ENCODE measurements at places on chromosomes 4 and X.

DNA sequence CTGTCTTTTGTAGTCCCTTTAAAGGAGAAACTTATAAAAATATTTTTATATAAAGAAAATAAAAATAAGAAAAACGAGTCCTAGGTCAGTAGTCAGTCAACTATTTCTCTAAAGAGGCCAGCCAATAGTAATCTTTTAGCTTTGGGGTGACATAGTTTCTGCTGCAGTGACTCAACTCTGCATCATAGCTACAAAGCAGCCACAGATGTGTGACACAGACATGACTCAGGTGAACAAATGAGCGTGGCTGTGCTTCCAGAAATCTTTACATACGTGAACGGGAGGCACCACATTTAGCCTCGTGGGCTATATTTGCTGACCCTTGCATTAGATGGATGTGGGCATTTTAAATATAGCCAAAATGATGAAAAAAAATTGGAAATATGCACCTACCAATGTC is 1862.5 kb upstream of the TENM3 start:
- no peak for DNase-seq

DNA sequence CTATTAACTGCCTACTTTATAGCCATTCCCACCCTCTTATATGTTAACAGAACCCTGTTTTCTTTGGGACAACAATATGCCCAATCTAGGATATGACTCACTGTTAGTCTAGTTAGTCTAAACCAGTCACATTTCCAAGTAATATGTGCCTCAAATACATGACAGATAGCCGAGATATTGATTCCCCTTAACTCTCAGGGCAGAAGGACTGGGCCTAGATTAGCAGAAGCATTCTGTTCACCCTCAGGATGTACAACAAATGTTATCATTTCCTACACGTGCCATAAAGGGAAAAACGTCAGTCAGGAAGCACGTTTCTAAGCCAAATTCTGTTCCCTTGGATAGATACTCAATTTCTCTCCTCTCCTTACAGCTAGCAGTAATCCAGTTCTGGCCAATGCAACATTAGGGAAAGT is 114.1 kb downstream of the SLC10A7 start:
- DNase-seq = no peak

DNA sequence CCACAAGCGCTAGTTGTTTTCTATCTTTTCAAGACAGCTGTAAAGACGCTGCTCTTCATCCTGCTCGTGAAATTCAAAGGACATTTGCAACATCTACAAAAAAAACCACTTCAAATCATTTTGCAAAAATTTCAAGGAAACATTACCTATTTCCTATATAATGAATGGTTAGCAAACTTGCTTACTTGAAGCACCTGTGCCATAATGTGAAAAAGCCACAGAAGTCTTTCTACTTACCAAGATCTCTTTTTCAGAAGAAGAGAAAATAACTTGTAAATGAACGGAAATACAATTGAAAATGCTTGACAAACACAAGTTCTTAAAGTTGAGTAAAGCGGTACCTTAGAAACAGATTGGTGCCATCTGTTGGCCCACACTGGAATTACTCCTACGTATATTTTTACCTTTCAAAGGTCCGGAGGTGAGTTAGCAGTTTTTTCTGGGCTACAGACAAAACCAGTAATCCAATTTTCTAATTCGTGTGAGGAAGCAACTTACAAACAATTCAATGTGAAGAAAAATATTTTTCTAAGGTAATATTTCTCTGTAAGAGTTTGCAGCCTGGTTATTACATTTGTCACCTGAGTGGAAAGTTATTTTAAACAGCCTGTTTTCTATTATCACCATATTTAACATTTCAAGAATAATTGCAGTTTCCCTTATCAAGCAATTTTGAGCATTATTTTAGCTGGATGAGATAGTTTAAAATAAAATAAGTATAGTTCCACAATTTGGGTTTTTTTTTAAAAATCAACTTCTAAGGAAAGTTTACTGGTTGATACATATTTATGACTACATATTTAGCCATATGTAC is at the start of gene TLR6:
Gene TLR6, minus strand, starts transcription at position 294 of the 814 bp plus-strand sequence. CDS start 27,344 bp downstream, outside the sequence.
- peak; percentile 26 for DNase-seq

DNA sequence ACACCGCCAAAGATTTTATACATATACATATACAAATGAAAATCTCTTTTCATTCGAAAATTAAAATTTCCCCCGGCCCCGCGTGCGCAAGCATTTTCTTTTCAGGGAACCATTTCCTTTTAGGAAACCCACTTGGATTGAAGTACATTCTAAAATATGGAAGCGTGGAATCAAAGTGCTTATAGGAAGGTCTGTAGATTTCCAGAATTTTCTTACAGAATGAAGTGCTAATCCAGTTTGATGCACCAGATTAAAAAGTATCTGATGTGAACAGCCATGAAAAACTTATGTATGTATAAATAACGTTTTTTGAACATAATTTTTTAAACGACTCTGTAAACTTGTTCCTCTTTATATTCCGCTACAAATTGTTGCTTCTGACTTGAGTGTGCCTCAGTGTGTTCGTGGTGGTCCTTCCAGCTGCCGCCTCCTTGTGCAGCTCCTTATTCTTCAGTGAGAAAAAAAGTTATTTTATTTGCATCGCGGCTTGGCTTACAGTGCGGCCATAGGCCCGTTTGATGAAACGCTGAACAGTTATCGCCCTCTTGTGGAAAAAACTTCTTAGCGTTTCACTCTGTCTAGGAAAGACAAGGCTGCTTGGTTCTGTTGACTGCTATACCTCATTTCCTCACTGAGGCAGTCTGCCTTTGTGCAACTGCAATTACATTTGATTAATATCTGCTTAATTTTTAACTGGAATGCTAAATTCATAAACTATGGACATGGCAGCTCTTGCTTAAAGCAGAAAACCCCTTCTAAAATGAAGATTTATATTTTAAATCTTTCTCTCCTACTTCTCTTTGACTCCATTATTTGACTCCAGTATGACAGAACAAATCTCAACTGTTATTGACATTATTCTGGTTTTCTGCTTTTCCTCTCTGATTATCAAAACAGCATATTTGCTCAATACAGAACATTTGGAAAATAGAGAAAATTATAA is 4.7 kb upstream of the NKX6-1 start:
- peak; percentile 70 for DNase-seq

DNA sequence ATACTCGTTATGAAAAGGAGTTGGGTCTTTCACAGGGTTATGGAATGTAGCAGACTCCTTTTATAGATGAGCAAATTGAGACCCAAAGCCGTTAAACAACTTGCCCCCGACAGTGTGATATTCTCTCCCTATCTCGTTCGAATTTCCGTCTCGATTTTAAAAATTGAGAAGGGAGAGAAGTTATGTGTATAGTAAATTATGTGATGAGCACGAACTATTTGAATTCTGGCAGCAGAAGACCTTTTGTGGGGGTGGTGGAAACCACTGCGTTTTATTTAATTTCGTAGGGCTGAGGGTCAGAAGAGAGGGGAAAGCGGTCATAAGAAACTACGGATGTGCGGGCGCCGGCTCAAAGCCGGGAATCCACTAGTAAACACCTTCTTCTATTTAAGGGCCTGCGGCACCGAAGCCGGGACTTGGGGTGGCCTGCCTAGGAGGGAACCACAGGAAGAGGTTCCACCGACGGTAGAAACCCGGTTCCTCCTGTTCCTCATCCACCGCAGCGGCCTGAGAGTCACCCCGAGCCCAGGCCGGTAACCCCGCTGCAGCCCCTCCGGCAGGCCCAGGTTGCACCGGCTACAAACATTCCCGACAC is 1.5 kb upstream of the DDX3X start:
- DNase-seq = no peak
